ENCODE measurements at places on chromosomes 7 and 10.

- no peak for DNase-seq
- H3K4me1 ChIP-seq: no peaks in the 10 kb centered on the region
- no peak overlapping the region for H3K4me3 ChIP-seq
- H3K36me3 ChIP-seq: no peaks in the 10 kb centered on the region
Measured at GRCh38 chr10:77279207-77279606, 358.4 kb downstream of the KCNMA1 start.

DNA sequence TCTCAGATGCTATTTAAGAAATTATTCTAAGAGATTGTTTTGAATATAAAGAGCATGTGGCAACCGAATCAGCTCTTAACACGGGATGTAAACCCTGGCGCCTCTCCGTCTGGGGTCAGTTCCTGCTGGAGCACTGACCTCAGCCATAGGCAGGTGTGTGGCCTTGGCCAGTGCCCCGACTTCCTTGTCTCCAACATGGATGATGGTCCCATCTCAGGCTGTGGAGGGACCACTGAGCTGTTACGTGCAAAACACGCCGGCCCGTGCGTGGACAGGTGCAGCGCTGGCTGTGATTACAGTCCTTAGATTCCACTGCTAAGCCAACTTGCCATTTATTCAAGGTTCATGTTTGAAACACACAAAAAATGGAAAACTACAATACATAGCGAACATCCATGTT, 59.9 kb downstream of the C10orf143 start:
- no peak for DNase-seq
- H3K36me3 ChIP-seq: no peaks in the 10 kb centered on the region
- peaks cover 3% of the 10 kb centered on the region for H3K27me3 ChIP-seq
- no peak overlapping the region for H3K27ac ChIP-seq
- no peak overlapping the region for H3K4me3 ChIP-seq

DNA sequence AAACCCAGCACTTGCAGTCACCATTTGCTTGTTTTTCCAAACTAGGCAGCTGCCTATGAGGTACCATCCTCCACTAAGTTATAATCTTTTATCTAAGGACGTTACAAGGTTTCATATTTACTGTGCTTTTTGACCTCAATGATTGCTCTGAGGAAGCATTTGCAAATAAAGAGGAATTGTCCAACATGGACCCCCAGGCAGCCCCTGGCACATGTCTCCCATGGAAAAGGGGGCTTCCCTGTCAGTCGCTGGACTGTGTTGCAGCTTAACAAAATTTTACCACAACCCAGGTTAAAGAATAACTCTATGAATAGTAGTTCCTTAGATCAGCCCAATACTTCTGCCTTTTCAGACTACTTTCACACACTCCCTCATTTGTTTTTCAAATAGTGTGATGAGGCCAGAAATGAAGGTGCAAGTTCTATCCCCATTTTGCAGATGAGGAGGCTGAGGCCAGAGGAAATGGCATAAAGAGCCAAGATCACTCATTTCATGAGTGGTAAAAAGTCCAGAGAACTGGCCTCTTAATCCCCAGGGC, 52.8 kb upstream of the ZPBP start:
- H3K27ac ChIP-seq: no peak overlapping the region
- no peaks in the 10 kb centered on the region for H3K27me3 ChIP-seq
- no peak for DNase-seq
- no peak overlapping the region for H3K4me3 ChIP-seq

DNA sequence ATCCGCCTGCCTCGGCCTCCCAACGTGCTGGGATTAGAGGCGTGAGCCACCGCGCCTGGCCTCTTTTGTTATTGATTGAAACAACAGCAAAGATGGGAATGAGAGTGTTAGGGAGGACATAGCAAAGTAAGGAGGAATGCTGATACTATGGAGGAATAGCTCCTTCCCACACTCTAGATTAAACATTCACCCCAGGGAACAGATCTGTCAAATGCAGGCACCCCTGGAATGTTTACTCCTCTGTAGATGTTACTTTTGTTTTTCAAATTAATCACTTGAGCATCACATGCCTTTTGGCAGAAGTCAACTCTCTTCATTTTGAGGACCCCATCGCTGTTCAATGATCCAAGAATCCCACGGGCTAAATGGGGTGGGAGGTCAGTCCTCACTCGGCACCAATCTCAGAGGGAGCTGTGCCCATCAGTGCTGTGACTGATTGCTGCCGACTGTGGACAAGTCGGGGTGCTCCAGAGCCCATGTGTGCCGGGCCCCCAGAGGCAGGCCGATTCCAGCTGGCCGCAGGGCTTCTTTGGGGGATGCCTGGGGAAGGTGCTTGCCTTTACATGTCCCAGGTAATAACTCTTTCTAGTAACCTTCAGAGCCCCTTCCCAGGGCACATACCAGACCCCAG, 10.2 kb upstream of the COBL start:
- H3K4me1 ChIP-seq: no peaks in the 10 kb centered on the region
- DNase-seq: no peak
- no peaks in the 10 kb centered on the region for H3K27me3 ChIP-seq
- H3K27ac ChIP-seq: no peak overlapping the region
- no peaks in the 10 kb centered on the region for H3K36me3 ChIP-seq

DNA sequence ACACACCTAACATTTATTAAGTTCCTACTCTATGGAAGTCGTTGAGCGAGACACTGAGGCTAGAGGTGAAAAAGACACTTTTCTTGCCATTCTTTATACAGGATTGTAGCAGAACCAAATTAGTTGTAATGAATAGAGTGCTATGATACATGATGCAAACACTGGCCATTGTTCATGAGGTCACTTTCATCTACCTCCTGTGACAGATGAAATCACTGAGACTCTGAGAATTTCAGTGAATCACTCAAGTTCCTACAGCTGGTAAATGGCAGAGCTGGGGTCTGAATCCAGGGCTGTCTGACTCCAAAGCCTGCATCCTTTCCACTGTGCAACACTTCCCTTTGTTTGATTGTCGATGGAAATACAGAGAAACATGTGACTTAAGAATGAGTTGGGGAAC, 657.6 kb downstream of the LRMDA start:
- no peak overlapping the region for H3K4me3 ChIP-seq
- no peak overlapping the region for H3K27ac ChIP-seq
- no peak for DNase-seq
- H3K27me3 ChIP-seq: no peaks in the 10 kb centered on the region
- H3K4me1 ChIP-seq: no peaks in the 10 kb centered on the region

- peaks cover 3% of the 10 kb centered on the region for H3K27me3 ChIP-seq
- no peaks in the 10 kb centered on the region for H3K36me3 ChIP-seq
- no peak for DNase-seq
- H3K27ac ChIP-seq: no peak overlapping the region
- no peaks in the 10 kb centered on the region for H3K4me1 ChIP-seq
- H3K4me3 ChIP-seq: no peak overlapping the region
Measured at GRCh38 chr10:33239257-33239656, 95.2 kb downstream of the NRP1 start.

DNA sequence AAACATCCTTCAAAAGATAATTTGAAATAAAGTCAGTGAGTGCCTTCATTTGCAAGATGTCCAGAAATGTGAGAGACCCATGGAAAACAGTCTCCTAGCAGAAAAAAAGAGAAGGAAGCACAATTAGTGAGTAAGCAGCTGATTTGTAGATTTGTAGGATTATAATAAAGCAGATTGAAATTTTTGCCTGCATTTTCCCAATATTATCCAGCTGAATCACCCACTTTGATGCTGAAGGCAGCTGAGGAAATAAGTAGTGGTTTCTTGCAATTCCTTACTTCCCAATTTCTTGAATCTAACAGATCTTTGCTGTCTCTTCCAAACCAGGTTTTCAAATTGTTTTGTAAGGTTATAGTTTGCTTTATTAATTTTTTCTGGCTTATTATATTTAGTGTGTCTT, 181.4 kb downstream of the GNAT3 start:
- no peaks in the 10 kb centered on the region for H3K27me3 ChIP-seq
- H3K4me3 ChIP-seq: no peak overlapping the region
- H3K4me1 ChIP-seq: no peaks in the 10 kb centered on the region
- H3K27ac ChIP-seq: no peak overlapping the region

GRCh38 chr10:97053276-97053675, 132.5 kb downstream of the SLIT1 start:
- H3K27me3 ChIP-seq: no peaks in the 10 kb centered on the region
- no peaks in the 10 kb centered on the region for H3K36me3 ChIP-seq
- DNase-seq: no peak
- H3K27ac ChIP-seq: no peak overlapping the region
- no peaks in the 10 kb centered on the region for H3K4me1 ChIP-seq
- H3K4me3 ChIP-seq: no peak overlapping the region

DNA sequence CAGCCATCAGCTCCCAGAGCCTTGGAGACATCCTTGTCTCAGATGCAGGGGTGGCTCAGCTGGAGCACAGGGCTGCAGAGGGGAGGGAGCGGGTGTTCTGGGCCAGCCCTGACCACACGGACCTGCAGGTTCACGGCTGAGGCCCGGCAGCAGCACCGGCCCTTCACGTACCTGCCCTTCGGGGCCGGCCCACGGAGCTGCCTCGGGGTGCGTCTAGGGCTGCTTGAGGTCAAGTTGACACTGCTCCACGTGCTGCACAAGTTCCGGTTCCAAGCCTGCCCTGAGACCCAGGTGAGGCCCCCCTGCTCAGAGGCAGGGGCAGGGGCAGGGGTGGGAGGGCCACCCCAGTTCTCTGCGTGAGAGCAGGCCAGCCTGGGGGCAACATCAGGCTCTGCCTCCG, 45.2 kb downstream of the PARP12 start:
- DNase-seq: no peak
- no peaks in the 10 kb centered on the region for H3K4me1 ChIP-seq
- H3K4me3 ChIP-seq: no peak overlapping the region
- H3K27ac ChIP-seq: no peak overlapping the region

All from CD4-positive, CD25-positive, alpha-beta regulatory T cell (primary cell).